ENCODE measurements at places on chromosomes 3 and 15.

DNA sequence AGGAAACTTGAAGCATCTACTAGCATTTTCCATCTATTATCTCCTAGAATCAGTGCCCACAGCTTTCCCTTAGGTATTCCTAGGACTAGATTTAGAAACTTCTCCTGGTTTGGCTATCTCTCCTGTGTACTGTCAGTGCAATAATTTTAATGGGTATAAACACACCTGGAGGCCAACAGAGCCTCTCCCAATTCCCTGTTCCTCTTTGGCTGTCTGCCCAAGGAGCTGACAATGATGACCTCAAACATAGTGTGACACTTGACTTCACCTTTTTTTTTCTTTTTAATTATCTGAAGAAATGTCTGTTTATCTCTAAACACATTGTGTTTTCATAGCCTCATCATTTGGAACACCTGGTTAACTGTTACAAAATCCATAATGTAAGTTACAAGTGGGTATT is 754.5 kb upstream of the ALCAM start:
- DNase-seq, result no peak

DNA sequence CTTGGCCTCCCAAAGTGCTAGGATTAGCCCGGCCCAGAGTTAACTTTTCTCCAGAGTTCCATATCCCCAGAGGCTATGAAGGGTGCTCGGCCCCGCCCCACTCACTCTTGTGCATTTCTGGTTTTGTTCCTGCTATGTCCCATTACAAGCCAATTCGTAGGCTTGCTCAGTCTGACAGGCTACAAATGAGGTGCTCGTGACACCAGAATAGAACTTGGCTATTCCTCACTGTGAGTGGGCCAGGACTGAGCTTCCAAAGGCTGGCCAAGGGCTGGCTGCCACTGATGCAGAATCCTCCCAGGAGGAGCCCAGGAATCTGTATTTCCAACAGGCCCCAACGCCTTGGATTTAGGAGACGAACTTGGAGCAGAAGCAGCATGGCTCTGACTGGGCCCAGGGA is 282.7 kb upstream of the C2CD4B start:
- no peak for DNase-seq

DNA sequence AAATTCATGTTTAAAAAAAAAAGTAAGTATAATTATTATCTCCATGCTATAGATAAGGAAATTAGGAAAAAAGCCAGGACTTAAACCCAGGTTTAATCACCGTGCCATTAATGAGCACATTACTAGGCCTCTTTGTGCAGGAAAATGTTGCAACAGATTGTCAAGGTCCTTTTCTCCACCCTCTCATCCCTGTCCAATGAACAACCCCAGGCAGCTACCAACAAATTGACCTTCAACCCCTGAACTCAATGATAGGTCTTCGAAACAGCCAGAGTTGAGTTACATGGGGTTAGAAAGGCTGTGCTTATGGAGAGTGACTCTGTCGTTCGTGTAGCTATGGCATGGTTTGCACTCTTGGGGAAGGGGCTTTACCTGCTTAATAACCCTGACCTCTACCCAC is 84.2 kb upstream of the CTNNB1 start:
- DNase-seq, result no peak

DNA sequence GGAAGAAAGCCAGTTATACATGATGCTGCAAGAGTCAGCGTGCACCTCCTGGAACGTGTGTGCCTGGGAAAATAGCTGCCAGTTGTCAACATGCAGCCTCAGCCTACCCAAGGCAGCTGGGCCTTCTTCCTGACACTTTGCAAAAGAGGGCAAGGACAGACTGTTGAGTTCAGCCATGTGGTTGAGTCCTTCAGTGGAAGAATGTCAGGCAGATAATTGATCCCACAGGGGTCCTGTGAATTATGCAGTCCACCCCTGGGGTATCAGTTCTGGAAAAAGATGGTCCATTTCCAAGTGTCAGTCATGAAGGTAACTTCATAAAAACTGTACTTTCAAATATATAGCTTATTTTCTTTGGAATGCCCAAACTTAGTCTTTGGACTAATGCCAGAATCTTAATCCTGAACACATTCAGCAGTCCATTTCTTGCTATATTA is 79.6 kb downstream of the ARNT2 start:
- no peak for DNase-seq

DNA sequence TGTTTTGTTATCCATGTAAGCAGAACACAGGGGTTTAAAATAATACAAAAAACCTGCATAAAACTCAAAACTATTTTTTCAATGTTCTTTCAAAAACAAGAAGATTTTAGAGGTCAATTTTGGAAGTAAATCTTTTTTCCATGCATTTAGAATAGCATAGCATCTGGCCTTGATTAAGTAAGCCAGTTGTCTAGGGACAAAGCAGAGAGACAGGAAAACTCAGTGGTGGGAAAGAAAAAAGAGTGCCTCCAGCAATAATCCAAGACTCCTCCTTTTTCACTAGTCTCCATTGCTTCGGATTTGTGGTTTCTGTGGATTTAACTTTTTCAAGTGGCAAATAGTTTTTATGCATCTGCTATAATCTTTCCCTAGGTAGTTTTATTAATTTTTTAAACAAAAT is 88.9 kb downstream of the SUCNR1 start:
- no peak for DNase-seq

DNA sequence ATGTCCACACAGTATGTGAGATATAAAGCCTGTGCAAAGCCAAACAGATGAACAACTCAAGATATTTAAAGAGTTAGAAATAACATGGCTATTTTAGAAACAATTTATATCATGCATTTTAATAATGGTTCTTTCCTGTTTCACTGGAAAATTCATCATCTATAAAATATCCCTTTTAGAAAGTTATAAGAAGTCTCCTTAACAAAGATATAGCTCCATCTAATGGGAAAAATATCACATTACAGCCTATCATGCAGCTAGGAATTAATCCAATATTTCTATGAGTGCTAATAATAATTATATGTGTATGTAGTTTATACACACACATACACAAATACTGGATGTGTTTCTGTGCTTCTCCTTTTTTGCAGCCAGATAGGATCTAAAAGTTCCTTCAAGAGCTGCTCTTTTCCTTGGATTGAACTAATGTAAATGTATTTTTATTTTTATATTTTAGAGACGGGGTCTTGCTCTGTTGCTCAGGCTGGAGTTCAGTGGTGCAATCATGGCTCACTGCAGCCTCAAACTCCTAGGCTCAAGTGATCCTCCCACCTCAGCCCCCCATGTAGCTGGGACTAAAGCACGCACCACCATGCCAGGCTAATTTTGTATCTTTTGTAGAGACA is 21.6 kb downstream of the RPL22L1 start:
- no peak for DNase-seq

DNA sequence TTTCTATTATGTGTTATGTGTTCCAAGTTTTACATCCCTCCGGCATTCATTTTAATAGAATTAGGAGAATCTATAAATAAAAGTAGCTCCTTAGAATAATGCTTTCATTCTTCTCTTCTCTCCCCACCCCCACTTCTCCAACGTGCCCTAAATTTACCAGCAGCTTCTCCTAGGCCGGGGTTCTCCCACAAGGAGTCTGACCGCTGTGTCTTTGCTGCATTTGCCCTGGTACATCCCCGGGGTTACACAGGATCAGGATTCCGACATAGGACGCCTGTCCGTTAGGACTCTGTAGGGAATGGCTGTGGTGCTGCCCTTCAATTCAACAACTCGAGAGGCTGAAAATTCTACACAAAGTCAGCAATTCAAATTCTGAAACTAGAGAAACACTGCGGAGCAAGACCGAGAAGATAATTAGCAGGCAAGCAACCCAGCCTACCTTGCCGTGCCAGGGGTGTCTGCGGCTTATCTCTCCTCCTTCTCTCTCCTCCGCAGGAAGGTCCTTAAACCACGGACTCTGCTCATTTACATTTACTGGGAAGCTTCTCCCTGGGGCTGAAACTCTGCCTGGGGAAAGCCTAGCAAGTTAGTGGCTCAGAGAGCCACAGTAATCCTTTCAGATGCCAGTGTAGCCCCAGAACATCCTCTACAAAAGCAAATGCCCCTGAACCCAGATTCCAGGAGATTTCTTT is 18.8 kb downstream of the PCSK6 start:
- no peak for DNase-seq

DNA sequence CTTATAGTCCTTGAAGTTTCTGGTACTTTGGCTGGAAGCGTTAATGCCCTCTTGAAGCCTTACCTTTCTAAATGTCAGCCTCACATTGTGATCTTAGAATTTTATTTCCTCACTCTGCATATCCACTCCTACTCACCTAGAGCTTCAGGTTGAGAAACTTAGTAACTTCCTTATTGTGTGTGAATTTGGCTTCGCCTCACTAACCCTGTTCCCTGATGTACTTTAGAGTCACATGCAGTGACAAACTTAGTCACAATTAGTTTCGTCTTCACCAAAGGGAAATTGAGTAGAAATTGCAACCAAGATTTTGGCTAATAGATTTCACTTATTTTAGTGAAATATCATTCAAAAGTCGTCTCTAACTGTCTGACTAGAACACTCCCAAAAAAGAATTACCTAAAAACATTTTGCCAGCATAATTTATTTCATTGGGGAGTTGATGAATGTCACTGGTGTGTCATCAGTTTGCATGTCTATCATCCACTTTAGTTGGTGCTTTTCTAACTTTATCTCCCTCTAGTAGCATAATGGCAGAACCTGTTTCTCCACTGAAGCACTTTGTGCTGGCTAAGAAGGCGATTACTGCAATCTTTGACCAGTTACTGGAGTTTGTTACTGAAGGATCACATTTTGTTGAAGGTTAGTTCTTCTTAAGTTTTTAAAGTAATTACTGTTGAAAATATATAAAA is 960 bp downstream of the MFN1 start:
- DNase-seq, result no peak

DNA sequence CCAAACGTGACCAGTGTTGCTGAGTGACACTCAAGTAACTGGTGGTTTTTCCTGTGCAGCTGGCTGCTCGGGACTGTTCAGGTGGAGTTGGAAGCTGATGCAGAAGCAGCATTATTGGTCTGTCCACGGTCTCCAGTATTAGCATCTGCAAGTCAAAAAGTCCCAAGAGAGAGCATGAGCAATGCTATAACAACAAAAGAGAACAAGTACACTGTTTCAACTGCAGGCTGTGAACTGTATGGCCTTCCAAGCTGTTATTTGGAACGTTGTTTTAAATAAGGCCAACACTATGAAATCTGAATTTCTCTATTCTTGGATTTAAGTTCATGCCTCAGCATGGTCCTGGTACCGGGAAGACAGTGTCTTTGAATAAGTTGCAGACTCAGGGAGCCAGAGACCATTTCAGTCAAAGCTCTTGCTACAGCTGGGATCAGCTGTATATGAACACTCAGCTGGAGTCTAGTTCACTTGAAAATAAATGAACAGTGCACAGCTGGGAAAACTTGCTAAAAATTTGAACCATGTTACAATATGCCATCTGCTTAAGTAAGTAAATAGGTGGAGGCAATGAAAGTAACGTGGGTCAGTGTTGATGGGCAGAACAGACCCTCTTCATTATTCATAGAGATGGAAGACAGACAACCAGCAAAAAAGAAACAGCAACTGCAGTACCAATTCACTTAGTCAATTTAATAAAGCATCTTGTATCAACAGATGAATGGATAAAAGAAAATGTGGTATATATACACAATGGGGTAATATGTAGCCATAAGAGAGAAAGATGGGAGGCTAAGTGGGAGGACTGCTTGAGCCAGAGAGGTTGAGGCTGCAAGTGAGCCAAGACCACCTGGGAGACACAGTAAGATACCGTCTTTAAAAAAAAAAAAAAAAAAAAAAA is 45.1 kb downstream of the NR1I2 start:
- no peak for DNase-seq

- no peak for DNase-seq
These were observed 51.5 kb downstream of the TJP1 start for GRCh38 chr15:29770796-29771195.

- DNase-seq, result no peak
These were observed 161.9 kb upstream of the TNIK start for GRCh38 chr3:171622126-171622525.

GRCh38 chr3:48039487-48040190 is 23.4 kb upstream of the MAP4 start:
- DNase-seq, result no peak

DNA sequence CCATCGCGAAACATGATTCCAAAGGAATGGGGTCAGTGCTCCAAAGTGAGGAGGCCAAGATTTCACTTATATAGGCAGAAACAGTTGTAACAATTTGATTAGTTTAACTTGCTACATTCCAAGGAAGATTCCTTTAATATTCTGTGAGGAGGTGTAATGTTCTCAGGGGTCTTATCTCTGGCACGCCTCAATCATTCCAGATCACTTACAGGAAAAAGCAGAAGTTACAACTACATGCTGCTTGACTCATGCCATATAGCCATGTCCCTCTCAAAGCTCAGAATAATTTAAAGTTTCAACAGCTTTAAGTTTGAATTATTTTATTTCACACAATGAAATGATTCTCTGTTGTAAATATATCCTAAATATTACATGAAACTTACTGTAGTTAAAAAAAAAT is 3.5 kb upstream of the FYTTD1 start:
- no peak for DNase-seq

DNA sequence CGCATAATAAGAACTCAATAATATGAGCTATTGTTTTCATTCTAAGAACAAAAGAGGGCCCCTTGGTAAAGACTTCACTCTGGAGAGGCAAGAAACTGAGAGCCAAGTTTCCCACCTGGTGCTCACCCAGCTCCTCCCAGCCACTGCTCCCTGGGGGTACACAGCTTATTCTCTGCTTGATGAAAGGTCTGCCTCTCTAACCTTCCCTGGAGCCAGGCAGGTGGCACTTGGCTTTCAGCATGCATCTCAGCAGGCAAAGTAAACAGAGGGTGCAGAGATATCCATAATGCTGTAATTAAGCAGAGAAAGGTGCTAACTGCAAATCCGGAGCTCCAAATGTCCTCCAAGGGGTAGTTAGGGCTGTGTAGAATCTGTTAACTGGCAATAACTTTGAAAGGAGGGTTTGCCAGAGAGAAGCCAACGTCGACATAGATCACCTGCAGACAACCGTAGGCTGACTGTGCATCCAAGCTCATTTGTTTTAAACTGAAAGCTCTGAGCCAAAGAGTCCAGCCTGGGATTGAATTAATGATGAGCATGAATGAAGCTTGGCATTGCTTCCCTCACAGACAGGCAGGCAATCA is 159.6 kb upstream of the PROK2 start:
- no peak for DNase-seq

DNA sequence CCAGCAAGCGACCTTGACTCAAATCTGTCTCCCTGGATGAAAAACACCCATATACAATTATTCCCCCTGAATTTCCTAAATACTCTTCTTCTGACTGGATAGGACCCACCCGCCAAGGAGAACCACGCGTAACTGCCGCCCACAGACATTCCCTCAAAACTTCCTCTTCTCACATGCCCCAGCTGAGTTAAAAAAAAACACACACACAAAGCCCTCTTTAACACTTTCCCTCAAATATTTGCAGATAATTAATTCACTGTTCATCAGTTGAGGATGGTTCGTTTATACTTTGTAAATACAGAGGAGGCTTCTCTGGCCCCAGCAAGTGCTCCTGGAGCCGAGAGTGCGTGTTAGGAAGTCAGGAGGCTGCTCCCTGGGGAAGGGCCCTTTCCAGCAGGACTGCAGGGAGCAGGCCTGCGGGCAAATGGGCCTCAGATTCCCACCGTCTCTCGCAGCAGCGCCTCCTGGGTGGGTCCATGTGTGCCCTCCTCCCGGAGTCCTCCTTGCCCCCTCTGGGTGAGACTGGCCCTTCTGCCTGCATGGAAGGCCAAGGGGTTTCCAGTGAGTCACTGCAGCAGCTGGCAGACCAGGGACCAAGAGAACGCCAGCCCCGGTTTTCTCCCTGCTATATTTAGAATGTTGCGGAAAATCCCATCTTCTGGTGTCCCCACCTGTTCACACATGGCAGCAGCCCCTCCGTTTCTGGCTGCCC is 46.8 kb downstream of the MGLL start:
- DNase-seq, result no peak
